ENCODE measurements at places on chromosomes 11 and 22. TPM values are rescaled to one million over a fixed set of nuclear protein-coding genes. Genes with fewer than 3 reads are reported as not detected.

- DNase-seq, result no peak
- H3K4me3 ChIP-seq, result no peak overlapping the region
- peaks cover 4% of the 10 kb centered on the region for H3K4me1 ChIP-seq
- H3K27me3 ChIP-seq, result no peaks in the 10 kb centered on the region
These were observed 33.3 kb downstream of the ME3 start for GRCh38 chr11:86639137-86639536.

Gene KIRREL3
- 0.90 TPM for total RNA-seq

Gene PDGFD
- 47.7 TPM for total RNA-seq

- H3K4me3 ChIP-seq, result no peak overlapping the region
- no peak for DNase-seq
These were observed 4.0 kb downstream of the TCP11L1 start for GRCh38 chr11:33043221-33043830.

Gene TMEM86A
- total RNA-seq, result 4.4 TPM

DNA sequence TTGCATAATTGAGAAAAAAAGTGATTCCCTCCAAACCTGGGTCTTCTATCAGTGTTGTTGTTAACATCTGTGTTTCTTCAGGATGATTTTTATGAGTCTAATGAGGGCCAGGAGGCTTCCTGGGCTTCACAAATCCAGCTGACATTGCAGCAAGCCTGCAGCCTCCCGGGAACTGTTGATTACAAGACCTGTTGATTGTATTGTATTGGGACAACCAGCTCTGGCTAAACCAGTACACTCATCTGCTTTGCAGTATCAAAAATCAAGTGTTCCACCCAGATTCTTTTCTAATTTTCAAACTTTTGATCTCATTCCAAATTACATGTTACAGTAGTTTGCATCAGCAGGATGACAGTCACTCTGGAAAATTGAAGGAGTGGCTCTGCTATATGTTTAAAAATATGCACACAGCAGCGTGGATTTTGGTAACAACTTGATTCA is 16.1 kb upstream of the PRSS23 start:
- no peaks in the 10 kb centered on the region for H3K27me3 ChIP-seq
- no peaks in the 10 kb centered on the region for H3K4me1 ChIP-seq
- no peak overlapping the region for H3K27ac ChIP-seq
- no peaks in the 10 kb centered on the region for H3K36me3 ChIP-seq

- peak; percentile 84 for DNase-seq
- H3K4me1 ChIP-seq, result no peaks in the 10 kb centered on the region
- H3K36me3 ChIP-seq, result no peaks in the 10 kb centered on the region
- H3K4me3 ChIP-seq, result peak overlapping the region; percentile 75
These were observed 1.6 kb downstream of the PKNOX2 start for GRCh38 chr11:125165843-125166763.

- H3K36me3 ChIP-seq, result no peaks in the 10 kb centered on the region
- no peak overlapping the region for H3K27ac ChIP-seq
- DNase-seq, result no peak
- H3K27me3 ChIP-seq, result no peaks in the 10 kb centered on the region
These were observed 304.2 kb downstream of the DYNC2H1 start for GRCh38 chr11:103413266-103413888.

- DNase-seq, result no peak
- no peaks in the 10 kb centered on the region for H3K36me3 ChIP-seq
- H3K4me1 ChIP-seq, result peaks cover 2% of the 10 kb centered on the region
- H3K27me3 ChIP-seq, result no peaks in the 10 kb centered on the region
- no peak overlapping the region for H3K27ac ChIP-seq
- H3K4me3 ChIP-seq, result no peak overlapping the region
These were observed 45.8 kb upstream of the NOX4 start for GRCh38 chr11:89536926-89537325.

DNA sequence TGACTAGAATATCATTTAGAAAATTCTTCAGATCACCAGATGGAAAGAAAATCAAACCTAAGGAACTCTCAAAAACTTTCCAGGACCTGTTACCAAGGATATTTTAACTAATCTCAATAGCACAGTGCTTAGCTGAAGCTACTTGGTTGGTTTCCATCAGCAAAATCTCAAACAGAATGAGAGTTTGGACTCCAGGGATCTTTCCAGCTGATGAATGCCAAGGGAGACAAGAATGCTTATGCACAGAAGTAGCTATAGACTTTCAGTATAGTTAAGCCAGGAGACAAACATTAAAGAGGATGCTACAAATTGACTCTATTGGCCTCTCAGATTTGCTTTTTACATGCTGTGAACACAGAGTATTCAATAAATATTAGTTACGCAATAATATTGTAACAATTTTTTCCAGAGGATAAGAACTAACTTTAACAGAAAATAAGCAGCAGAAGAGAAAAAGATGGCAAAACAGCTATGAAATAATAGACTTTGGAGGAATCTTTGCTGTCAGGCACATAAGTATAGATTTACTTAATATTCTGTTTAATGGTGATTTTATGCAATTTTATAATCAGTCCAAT is 331.4 kb downstream of the DLG2 start:
- no peaks in the 10 kb centered on the region for H3K27me3 ChIP-seq
- no peak overlapping the region for H3K4me3 ChIP-seq
- no peaks in the 10 kb centered on the region for H3K4me1 ChIP-seq
- DNase-seq, result no peak
- H3K27ac ChIP-seq, result no peak overlapping the region
- H3K36me3 ChIP-seq, result no peaks in the 10 kb centered on the region

Gene ANO9
- 1.3 TPM for total RNA-seq

Gene OR51B5
- total RNA-seq, result 0.71 TPM

- H3K4me3 ChIP-seq, result no peak overlapping the region
- no peaks in the 10 kb centered on the region for H3K27me3 ChIP-seq
- no peak overlapping the region for H3K27ac ChIP-seq
- no peaks in the 10 kb centered on the region for H3K4me1 ChIP-seq
- no peak for DNase-seq
These were observed 83.0 kb upstream of the YWHAH start for GRCh38 chr22:31861226-31861840.

Gene CBLIF
- total RNA-seq, result not detected

GRCh38 chr11:63243533-63243932 is at the start of gene SLC22A25:
TSS of gene SLC22A25 (minus strand) at chr11:63243599. CDS start at chr11:63229652, 13,947 bp downstream.
- no peaks in the 10 kb centered on the region for H3K4me1 ChIP-seq
- no peak for DNase-seq
- no peaks in the 10 kb centered on the region for H3K27me3 ChIP-seq
- no peak within 1 kb of the TSS for H3K27ac ChIP-seq
- H3K36me3 ChIP-seq, result no peaks in the 10 kb centered on the region

- DNase-seq, result no peak
- no peak overlapping the region for H3K27ac ChIP-seq
- H3K4me3 ChIP-seq, result no peak overlapping the region
- H3K4me1 ChIP-seq, result no peaks in the 10 kb centered on the region
- H3K36me3 ChIP-seq, result no peaks in the 10 kb centered on the region
- H3K27me3 ChIP-seq, result no peaks in the 10 kb centered on the region
These were observed 1.6 kb downstream of the OR56B1 start for GRCh38 chr11:5737670-5738392.

Gene APOL4
- total RNA-seq, result 7.0 TPM

- DNase-seq, result no peak
- H3K27me3 ChIP-seq, result no peaks in the 10 kb centered on the region
These were observed 28.0 kb downstream of the MYEOV start for GRCh38 chr11:69321877-69322361.

Gene SOX10
- 5.9 TPM for total RNA-seq

- no peaks in the 10 kb centered on the region for H3K4me1 ChIP-seq
- no peak overlapping the region for H3K27ac ChIP-seq
- DNase-seq, result no peak
- H3K36me3 ChIP-seq, result no peaks in the 10 kb centered on the region
- H3K4me3 ChIP-seq, result no peak overlapping the region
These were observed 5.9 kb downstream of the PAK1 start for GRCh38 chr11:77467993-77468392.

DNA sequence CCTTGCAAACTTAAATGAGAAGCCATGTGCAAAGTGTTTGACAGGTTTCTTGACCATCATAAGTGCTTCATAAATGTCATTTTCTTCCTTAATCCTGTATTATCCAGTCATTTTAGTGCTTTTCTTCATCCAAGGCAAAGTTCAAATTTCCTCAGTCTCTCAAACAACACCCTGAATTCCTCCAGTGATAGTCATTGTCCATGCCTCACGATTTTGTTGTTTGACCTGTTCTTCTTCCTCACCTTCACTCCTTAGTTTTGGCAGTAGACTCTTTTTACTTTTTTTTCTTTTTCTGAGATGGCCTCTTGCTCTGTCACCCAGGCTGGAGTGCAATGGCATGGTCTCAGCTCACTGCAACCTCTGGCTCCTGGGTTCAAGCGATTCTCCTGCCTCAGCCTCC is 1257.3 kb downstream of the FAM181B start:
- no peaks in the 10 kb centered on the region for H3K27me3 ChIP-seq
- no peak for DNase-seq
- H3K4me1 ChIP-seq, result no peaks in the 10 kb centered on the region
- no peak overlapping the region for H3K27ac ChIP-seq
- no peak overlapping the region for H3K4me3 ChIP-seq

DNA sequence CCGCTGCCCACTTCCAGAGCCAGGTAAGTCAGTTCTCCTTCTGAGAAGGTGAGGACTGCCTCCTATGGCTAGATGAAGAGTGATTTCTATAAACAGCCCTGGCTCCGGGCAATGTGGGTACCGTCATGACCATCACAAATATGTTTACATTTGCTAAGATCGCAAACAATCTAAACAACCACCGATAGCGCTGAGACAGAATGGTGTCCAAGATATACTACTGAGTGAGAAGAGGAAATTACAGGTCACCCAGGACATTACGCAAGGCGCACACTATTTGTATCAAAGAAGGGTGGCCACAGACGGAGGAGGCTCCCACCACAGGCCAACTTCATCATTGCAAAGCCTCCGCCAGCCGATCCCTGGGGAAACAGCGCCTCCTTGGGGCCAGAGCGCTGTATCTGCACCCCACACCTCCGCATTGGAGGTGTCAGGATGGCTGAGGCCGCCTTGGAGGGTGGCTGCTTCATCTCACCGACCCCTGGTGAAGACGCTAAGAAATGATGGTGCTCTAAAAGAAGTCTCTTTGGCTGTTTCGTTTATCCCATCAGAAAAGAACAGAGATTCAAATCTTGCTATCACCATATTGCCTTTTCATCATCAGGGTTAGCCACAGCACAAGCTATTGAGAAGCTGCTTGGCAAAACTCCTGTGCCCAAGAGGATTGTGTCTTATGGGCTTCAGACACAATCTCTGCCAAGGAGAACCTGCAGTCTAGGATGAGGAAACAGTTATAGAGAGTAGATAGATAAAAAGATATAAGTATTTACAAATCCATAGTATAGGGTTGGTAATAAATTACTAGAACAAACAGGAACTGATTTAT is 12.3 kb upstream of the ASRGL1 start:
- DNase-seq, result no peak
- H3K27me3 ChIP-seq, result no peaks in the 10 kb centered on the region
- no peaks in the 10 kb centered on the region for H3K4me1 ChIP-seq
- no peak overlapping the region for H3K27ac ChIP-seq

Gene TSPO
- total RNA-seq, result 120 TPM

Gene VEGFB
- total RNA-seq, result 131 TPM

DNA sequence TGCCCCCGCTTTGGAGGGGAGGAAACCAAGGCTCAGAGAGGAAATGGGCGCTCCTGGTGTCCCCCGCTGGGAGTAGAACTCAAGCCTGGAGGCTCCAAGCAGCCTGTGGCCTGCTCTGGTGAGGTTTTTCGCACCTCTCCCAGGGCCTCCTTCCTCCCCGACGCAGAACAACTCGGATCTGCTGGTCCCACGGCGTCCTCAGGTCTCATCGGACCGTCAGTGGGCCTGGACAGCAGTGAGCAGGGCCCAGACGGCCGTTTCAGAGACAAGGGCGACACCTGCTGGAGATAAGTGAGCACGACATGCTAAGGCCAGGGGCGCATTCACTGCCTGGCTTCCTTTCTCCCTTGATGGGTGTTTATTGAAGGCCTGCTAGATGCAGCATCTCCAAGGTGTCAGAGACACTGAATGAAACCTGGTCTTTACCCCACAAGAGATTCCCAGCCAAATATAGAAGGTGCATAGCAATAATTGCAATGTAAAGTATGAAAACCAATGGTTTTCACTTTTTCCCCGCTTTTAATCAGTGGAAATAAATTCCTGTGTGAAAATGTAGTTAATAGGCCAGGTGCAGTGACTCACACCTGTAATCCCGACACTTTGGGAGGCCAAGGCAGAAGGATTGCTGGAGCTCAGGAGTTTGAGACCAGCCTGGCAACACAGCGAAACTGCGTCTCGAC is 26.9 kb upstream of the CD82 start:
- no peaks in the 10 kb centered on the region for H3K36me3 ChIP-seq
- DNase-seq, result peak; percentile 90
- no peak overlapping the region for H3K4me3 ChIP-seq
- H3K27me3 ChIP-seq, result no peaks in the 10 kb centered on the region

Gene MMP12
- 0.23 TPM for total RNA-seq

GRCh38 chr22:39897841-39898240 is 3.0 kb upstream of the GRAP2 start:
- H3K27me3 ChIP-seq, result no peaks in the 10 kb centered on the region
- no peak overlapping the region for H3K27ac ChIP-seq

Gene MS4A4A
- total RNA-seq, result 32.0 TPM

GRCh38 chr11:48154151-48154550 is 62.5 kb upstream of the OR4B1 start:
- no peaks in the 10 kb centered on the region for H3K4me1 ChIP-seq
- H3K27me3 ChIP-seq, result no peaks in the 10 kb centered on the region
- no peak overlapping the region for H3K4me3 ChIP-seq

DNA sequence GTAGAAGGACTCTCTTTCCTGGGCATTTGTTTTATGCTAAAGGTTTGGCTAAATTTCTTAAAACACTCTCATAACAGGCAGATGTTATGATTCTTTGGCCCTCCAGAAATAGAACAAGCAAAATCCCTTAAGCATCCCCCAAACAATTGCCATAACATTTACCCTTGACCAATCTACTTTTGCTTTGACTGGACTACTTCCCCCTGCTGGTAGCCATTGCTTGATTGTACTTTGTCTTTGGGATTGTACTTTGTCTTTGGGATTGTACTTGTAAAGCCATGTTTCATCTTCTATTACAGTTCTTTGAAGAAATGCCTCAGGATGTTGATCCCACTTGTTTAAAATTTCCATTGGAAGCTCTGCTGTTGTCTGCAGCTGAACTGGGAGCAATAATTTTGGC is 53.3 kb upstream of the GLYAT start:
- H3K27ac ChIP-seq, result no peak overlapping the region
- H3K36me3 ChIP-seq, result no peaks in the 10 kb centered on the region
- no peaks in the 10 kb centered on the region for H3K4me1 ChIP-seq
